ENCODE measurements at places on chromosomes 6 and 20.

DNA sequence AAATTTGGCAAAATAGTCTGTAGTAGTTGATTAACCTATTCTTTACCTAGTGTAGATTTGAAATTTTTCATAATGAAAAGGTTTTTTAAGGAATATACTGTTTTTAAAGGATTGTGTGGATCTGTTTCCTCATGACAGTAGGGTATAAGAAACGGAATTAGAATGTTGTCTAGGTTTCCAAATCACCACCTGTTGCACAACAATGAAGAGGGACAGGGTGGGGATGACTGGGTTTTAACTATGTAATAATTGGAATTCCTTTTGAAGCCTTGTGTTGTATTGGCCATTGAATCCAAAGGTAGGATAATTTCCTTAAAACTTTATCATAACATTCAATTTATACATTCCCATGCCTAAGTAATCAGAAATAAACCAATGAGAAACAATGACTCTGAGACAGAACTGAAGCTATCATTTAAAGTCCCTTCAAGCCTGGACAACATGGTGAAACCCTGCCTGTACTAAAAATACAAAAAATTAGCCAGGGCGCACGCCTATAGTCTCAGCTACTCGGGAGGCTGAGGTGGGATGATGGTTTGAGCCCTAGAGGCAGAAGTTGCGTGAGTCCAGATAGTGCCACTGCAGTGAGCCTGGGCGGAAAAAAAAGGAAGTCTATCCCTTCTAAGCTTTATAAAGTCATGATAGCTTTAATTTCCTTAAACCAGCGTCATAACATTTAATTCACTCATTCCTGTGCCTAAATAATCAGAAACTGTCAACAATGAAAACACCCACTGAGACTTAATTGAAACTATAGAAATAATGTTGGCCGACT is 18.3 kb upstream of the SLC17A5 start:
- no peak for DNase-seq

DNA sequence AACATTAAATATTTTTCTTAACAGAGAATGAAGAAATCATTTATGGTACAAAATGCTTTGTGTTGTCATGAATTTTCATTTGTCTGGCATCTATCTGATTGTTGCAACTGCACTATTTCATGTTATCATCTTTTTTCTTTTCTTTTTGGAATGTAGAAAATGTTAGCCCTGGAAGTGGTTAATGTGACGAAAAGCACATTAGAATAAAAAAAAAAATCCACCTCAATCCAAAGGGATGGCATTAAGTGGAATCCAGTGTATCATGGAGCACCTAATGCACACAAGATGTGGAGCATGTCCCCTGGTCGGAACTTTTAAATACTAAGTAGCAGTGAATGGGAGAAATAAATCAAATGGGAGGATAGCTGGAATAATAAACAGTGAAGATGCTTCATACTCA is 172.9 kb upstream of the MCHR2 start:
- DNase-seq, result no peak

- no peak for DNase-seq
These were observed 24.4 kb upstream of the ARID1B start for GRCh38 chr6:156752666-156753301.

- no peak for DNase-seq
These were observed 25.7 kb downstream of the PRR18 start for GRCh38 chr6:166282394-166283032.

DNA sequence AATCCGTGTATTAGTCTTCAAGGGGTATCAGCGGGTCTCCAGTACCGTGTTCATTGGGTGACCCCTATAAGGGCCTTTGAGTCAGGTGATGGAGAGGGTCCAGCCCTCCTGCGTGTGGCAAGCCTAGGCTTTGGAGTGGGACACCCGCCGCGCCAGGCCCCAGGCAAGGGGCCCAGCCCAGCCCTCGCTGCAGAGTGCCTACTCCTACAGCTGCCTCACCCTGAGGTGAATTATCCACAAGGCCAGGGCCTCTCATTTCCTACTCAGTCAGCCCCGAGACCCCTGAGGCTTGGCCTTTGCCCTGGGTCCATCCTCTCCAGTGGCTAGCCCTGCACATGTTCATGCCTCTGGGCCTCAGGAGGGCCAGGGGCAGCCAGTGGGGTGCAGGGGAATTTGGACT is 45.1 kb downstream of the TMEM242 start:
- no peak for DNase-seq

DNA sequence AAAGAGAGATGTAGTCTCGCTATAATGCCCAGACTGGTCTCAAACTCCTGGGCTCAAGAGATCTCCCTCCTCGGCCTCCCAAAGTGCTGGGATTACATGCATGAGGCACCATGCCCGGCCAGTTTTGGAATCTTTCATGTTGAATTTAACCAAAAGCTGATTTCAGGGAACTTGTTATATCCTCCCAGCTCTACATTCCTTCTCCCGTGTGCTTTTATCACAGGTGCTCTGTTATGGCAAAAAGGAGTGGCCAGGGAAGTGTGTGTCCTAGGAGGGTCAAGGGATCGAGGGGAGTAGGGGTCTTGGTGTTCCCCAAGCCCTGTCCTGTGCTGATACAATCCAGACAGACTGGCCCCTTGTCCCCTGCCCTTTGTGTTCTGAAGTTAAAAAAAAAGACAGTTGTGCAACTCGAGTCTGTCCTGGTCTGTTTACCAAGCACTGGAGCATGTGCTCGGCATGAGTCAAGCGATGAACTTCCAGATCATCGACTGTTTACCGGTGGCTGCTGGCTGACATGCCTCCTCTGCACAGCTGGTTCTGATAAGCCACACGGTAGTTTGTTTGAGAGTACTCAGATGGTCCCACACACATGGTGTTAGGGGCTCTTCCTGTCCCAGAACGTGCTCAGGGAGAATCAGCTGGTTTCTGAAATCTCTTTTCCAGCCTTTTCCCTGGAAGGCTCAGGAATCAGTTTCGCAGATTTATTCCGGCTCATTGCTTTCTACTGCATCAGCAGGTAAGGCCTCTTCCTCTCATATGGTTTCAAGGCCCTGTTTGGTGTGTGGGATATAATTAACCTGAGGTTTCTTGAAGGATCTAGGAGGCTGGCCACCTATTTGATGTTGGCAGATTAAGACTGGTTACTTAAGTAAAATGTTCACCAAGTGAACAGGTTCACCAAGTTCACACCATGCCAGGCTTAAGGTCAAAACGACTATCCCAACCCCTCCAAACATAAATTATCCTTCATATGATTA is 52.6 kb upstream of the NAA20 start:
- DNase-seq, result no peak

DNA sequence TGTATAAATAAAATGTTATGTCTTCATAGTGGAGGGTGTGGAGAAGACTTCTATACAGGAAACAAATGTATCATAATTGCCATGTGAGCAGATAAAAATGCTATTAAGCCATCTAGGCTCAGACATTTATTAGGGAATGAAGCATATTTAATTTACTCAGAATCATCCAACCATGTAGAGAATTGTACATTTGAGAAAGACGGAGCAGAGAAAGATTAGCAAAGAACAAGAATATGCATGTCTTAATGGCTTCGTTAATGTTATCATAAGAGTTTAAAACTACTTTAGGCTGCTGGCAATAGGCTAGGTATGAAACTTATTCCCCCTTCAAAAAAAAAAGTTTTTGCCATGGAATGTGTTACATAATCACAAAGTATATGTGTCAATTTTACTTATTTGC is 6.1 kb downstream of the ANKRD6 start:
- DNase-seq, result no peak

- DNase-seq, result no peak
These were observed 289.3 kb downstream of the KIF16B start for GRCh38 chr20:16283978-16284377.

- DNase-seq, result no peak
These were observed 126.7 kb downstream of the BCAS1 start for GRCh38 chr20:53943522-53944291.

DNA sequence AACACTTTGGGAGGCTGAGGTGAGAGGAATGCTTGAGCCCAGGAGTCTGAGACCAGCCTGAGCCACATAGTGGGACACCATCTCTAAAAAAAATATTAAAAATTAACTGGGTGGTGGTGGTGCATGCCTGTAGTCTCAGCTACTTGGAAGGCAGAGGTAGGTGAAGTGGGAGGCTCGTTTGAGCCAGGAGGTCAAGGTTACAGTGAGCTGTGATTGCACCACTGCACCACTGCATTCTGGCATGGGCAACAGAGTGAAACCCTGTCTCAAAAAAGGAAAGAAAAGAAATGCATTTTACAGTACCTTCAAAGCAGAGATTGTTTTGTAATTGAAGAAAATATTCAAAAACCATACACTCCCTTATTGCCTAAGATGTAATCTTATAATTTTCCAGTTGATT is 6.5 kb downstream of the OCSTAMP start:
- no peak for DNase-seq

DNA sequence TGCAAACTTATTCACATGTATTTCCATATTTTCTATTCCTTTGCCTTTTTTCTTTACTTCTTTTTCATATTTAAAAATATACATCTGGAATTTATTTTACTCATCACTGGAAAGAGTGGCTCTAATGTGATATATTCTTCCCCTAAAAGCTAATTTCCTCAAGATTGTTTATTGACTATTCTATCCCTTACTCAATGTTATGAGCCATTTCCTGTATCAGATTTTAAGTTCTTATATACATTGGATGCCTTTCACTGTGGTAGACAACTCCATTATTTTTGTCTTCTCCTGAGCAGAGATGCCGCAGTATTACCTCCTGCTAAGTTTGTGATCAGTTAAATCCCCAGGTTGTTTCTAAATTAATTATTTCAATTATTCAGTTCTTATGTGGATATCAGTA is 418.4 kb upstream of the JAG1 start:
- no peak for DNase-seq
